Neural progenitor cell (in vitro differentiated cells): ENCODE measurements at places on chromosomes 6 and 20. TPM values are rescaled to one million over a fixed set of nuclear protein-coding genes. Genes with fewer than 3 reads are reported as not detected.
A peak's percentile ranks its signal among the peaks of the same experiment; 100 is the strongest.

DNA sequence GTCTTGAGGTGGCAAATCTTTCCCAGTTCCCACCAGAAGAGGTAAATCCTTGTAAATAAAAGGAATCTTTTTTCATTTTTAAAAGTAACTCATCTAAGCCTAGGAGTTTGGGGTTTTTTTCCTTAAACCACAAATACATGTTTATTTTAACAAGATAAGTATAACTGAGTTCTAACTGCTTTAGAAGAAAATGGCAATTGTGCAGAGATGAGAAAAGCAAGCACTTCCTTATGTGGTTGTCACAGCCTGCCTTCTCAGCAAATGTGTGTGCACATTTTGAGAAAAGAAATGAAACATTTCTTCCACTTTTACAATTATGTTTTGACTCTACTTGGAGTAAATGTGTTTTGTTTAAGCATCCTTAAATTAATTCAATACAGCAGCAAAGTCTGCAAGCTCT lies 17.7 kb downstream of the HCK start:
- H3K36me3 ChIP-seq, result no peaks in the 10 kb centered on the region
- H3K4me3 ChIP-seq, result no peak overlapping the region
- H3K4me1 ChIP-seq, result peaks cover 13% of the 10 kb centered on the region
- H3K27ac ChIP-seq, result no peak overlapping the region

PRL gene
- total RNA-seq, result not detected in 2 replicates

- no peaks in the 10 kb centered on the region for H3K27me3 ChIP-seq
- H3K4me3 ChIP-seq, result no peak overlapping the region
- H3K27ac ChIP-seq, result no peak overlapping the region
- H3K36me3 ChIP-seq, result no peaks in the 10 kb centered on the region
- no peak for DNase-seq
Observed at GRCh38 chr6:33931799-33932198, 128.0 kb upstream of the MLN start.

HAO1 gene
- not detected in 2 replicates for total RNA-seq

WFDC10B gene
- not detected in 2 replicates for total RNA-seq

HNF4A gene
- total RNA-seq, result 0.68 and 1.6 TPM in 2 replicates

FAM83C gene
- total RNA-seq, result not detected in 2 replicates

PHF10 gene
- 25.6 and 43.0 TPM in 2 replicates for total RNA-seq

DNA sequence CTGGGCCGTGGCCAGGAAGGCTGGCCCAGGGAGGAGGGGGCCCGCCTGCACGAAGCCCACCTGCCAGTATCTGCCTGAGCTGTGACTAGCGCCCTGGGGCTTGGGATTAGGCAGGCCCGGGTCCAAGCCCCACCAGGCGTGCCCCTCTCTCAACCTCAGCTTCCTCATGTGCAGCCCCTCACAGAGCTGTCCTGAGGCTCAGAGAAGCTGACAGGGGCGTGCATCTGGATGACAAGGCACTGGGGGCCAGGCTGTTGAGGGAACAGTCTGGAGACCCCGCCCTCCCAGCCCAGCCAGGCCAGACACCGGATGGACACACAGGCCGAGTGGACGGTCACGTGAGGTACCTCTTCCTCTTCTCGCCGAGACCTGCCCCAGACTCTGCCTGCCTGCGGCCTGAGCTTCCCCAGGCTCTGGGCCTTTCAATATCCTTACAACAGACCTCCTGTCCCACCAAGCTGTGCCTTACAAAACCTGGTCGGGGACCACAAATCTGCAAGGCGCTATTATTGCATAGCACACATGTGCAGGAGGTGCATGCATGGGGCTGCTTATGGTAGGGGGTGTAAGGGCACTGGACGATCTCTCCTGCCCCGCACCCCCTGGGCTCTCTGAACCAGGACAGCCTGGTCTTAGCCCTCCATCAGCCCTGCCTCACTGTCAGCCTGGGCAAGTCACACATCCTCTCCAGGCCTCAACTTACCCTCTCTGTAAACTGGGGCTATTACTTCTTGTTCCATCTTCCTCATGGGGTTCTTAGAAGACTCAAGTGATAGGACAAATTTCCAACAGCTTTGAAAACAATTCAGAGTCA lies 20.0 kb downstream of the NOL4L start:
- DNase-seq, result no peak
- no peaks in the 10 kb centered on the region for H3K27me3 ChIP-seq
- no peak overlapping the region for H3K27ac ChIP-seq
- no peaks in the 10 kb centered on the region for H3K36me3 ChIP-seq
- H3K4me1 ChIP-seq, result peaks cover 39% of the 10 kb centered on the region

DNA sequence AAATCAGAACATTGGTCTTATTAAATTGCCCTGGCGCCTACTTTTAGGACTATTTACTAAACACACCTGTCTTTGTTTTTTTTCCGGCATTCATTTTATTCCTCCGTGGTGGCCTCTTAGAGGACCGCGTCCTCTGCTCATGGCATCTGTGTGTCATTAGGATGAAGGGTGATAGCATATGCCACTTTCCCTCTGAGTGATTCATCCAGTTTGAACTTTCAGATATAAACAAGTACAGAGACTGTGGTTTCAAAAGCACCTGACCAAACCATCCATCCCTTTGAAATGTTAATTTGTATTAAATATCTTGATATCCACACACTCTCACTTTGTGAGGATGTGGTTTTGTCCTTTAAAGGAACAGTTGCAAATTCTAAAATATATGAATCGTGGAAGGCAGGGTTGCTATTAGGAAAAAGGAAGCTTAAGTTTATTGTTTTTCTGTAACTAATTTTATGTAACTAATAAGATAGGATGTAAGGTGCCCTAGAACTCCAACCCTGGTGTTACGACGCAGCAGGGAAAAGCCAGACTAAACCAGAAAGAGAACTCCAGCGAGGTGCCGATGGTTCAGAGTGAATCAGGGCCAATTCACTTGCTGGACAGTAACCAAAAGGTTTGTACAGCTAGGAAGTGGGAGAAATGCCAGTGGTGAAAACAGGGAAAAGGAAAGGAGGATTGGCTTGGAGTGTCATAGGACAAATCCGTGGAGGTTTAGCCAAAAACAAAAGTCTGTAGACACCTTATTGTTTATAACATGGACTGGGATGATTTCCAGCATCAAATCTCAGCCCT lies 98.7 kb downstream of the SHLD1 start:
- no peak for DNase-seq
- no peaks in the 10 kb centered on the region for H3K27me3 ChIP-seq
- no peak overlapping the region for H3K4me3 ChIP-seq
- no peaks in the 10 kb centered on the region for H3K36me3 ChIP-seq

DNA sequence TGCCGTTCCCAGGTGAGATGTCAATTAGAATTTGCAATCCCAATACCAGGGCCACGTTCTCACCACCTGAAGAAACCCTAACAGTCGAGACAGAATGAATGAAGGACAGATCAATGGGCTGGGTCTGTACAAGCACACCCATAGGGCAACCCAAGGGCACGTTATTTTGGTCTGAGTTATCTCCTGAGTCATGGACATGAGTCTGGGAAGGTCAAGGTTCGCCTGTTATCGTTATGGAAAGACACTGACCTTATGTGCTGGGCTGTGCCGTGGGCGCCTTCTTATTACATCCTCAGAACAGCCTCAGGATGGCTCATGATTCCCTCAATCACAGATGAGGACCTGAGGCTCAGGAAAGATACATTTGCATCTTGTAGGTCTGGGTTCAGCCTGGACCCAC lies 175.0 kb upstream of the SULF2 start:
- H3K36me3 ChIP-seq, result no peaks in the 10 kb centered on the region
- DNase-seq, result no peak
- H3K27me3 ChIP-seq, result no peaks in the 10 kb centered on the region

- DNase-seq, result peak; percentile 78
- peaks cover 23% of the 10 kb centered on the region for H3K27me3 ChIP-seq
- H3K27ac ChIP-seq, result no peak overlapping the region
- H3K36me3 ChIP-seq, result no peaks in the 10 kb centered on the region
- H3K4me3 ChIP-seq, result peak overlapping the region; percentile 86
Observed at GRCh38 chr6:130366107-130367005, 539 bp downstream of the TMEM200A start.

GRCh38 chr20:51420111-51420510 lies 122.4 kb downstream of the NFATC2 start:
- peaks cover 5% of the 10 kb centered on the region for H3K4me1 ChIP-seq
- no peak for DNase-seq
- H3K27me3 ChIP-seq, result no peaks in the 10 kb centered on the region
- no peaks in the 10 kb centered on the region for H3K36me3 ChIP-seq
- no peak overlapping the region for H3K4me3 ChIP-seq
- no peak overlapping the region for H3K27ac ChIP-seq

SDCBP2 gene
- total RNA-seq, result 1.6 and 6.6 TPM in 2 replicates

DNA sequence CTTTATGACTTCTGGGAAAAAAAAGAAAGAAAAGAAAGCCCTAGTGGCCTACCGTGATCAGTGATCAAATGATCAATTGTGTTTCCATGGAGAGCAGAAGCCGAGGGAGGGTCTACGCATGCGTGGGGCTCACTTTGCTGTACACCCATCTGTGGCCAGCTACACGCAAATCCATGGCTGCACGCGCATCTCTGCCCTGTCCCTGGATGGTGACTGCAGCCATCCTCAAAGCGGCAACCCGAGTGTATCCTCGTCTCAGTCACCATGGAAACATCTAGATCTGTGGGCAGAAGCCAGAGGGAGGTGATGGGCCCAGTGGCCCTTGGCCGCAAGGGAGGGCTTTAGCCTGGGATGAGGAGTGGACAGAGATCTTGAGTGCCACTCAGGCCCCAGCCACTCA lies 785 bp upstream of the ULBP3 start:
- DNase-seq, result peak; percentile 28
- H3K4me1 ChIP-seq, result no peaks in the 10 kb centered on the region
- H3K27ac ChIP-seq, result no peak overlapping the region
- H3K4me3 ChIP-seq, result peak overlapping the region; percentile 59
- H3K27me3 ChIP-seq, result peaks cover 22% of the 10 kb centered on the region
- no peaks in the 10 kb centered on the region for H3K36me3 ChIP-seq

PSORS1C1 gene
- not detected in 2 replicates for total RNA-seq

DNA sequence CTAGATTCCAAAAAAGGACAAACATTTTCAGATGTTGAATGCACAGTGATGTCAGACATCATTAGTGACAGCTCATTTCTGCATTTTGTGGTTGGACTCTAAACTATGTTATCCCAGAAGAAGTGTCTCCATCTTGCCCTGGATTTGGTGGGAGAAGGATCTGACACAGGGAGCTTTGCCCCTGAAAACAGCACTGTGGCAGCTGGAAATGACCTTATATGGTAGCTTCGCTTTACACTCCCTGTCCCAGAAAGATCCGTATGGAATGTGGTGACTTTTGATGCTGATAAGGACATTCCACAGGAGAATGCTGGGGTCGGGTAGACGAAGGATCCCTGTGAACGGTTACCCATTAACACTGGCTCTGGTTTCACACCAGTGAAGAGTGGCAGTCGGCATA lies 87.2 kb upstream of the EDN1 start:
- H3K4me3 ChIP-seq, result no peak overlapping the region
- H3K27me3 ChIP-seq, result no peaks in the 10 kb centered on the region
- no peaks in the 10 kb centered on the region for H3K4me1 ChIP-seq
- DNase-seq, result peak; percentile 31
- H3K27ac ChIP-seq, result no peak overlapping the region
- no peaks in the 10 kb centered on the region for H3K36me3 ChIP-seq

SLC17A2 gene
- not detected in 2 replicates for total RNA-seq

GRCh38 chr6:16329233-16329632 lies 90.8 kb downstream of the GMPR start:
- H3K4me1 ChIP-seq, result peaks cover 15% of the 10 kb centered on the region
- no peaks in the 10 kb centered on the region for H3K36me3 ChIP-seq
- no peak for DNase-seq
- no peaks in the 10 kb centered on the region for H3K27me3 ChIP-seq
- no peak overlapping the region for H3K4me3 ChIP-seq

- DNase-seq, result no peak
- no peak overlapping the region for H3K27ac ChIP-seq
- H3K4me1 ChIP-seq, result no peaks in the 10 kb centered on the region
- H3K27me3 ChIP-seq, result no peaks in the 10 kb centered on the region
- H3K4me3 ChIP-seq, result no peak overlapping the region
- H3K36me3 ChIP-seq, result no peaks in the 10 kb centered on the region
Observed at GRCh38 chr20:47610247-47610944, 108.7 kb downstream of the NCOA3 start.

GGTLC1 gene
- not detected in 2 replicates for total RNA-seq

DNA sequence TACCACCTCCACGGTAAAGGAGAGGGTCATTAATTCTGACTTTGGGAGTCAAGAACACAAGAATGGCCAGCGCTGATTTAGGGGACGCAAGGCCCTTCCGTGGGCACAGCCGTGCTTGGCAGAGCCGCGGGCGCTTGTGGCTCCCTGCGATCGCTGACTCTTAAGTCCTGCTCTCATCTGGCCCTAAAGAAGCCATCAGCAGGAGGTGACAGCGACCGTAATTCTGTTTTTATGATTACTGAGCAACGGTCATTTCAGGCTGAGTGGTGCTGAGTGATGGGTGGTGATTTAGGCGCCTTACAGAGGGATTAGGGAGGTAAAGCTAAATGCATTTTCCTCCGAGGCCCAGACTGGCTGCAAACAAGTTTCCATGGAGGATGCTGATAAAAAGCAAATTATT lies 364.6 kb upstream of the SULF2 start:
- H3K27me3 ChIP-seq, result no peaks in the 10 kb centered on the region
- H3K4me1 ChIP-seq, result peaks cover 30% of the 10 kb centered on the region
- H3K4me3 ChIP-seq, result no peak overlapping the region
- no peak overlapping the region for H3K27ac ChIP-seq

GRCh38 chr6:153980171-153980570 lies 58.9 kb upstream of the OPRM1 start:
- H3K27ac ChIP-seq, result no peak overlapping the region
- no peak for DNase-seq
- no peaks in the 10 kb centered on the region for H3K27me3 ChIP-seq
- no peaks in the 10 kb centered on the region for H3K36me3 ChIP-seq
- no peaks in the 10 kb centered on the region for H3K4me1 ChIP-seq
- no peak overlapping the region for H3K4me3 ChIP-seq

GRIK2 gene
- 0.88 and 1.5 TPM in 2 replicates for total RNA-seq

GRCh38 chr6:155354167-155354566 lies 39.9 kb upstream of the TFB1M start:
- no peak overlapping the region for H3K27ac ChIP-seq
- no peaks in the 10 kb centered on the region for H3K4me1 ChIP-seq
- no peaks in the 10 kb centered on the region for H3K36me3 ChIP-seq
- no peak overlapping the region for H3K4me3 ChIP-seq

GRCh38 chr6:39681674-39682121 lies 43.5 kb downstream of the KIF6 start:
- no peak overlapping the region for H3K4me3 ChIP-seq
- H3K36me3 ChIP-seq, result no peaks in the 10 kb centered on the region
- no peak for DNase-seq
- H3K27ac ChIP-seq, result no peak overlapping the region

DNA sequence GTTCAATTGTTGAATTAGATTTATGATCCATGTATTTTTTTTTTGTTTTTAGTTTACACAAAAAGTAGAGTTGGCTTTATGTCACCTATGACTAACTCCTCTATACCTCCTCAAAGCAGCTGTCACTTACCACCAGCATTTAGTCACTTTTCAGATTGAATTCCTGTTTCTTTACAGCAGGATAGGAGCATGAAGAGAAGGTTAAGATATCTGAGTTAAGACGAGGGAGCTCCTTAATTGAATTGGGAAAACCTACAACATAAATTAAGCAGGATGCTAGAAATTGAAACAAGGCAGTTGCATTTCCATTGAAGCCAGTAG lies 237.2 kb downstream of the FARS2 start:
- no peak overlapping the region for H3K4me3 ChIP-seq
- H3K4me1 ChIP-seq, result peaks cover 23% of the 10 kb centered on the region
- no peaks in the 10 kb centered on the region for H3K36me3 ChIP-seq
- H3K27me3 ChIP-seq, result no peaks in the 10 kb centered on the region
- DNase-seq, result no peak

GRCh38 chr6:101058296-101058695 lies 177.2 kb upstream of the ASCC3 start:
- no peaks in the 10 kb centered on the region for H3K36me3 ChIP-seq
- no peak overlapping the region for H3K4me3 ChIP-seq
- no peaks in the 10 kb centered on the region for H3K27me3 ChIP-seq
- no peak overlapping the region for H3K27ac ChIP-seq
- no peaks in the 10 kb centered on the region for H3K4me1 ChIP-seq
